HuH-7 (cell line): ENCODE measurements at places on chromosomes 6 and 20.

DNA sequence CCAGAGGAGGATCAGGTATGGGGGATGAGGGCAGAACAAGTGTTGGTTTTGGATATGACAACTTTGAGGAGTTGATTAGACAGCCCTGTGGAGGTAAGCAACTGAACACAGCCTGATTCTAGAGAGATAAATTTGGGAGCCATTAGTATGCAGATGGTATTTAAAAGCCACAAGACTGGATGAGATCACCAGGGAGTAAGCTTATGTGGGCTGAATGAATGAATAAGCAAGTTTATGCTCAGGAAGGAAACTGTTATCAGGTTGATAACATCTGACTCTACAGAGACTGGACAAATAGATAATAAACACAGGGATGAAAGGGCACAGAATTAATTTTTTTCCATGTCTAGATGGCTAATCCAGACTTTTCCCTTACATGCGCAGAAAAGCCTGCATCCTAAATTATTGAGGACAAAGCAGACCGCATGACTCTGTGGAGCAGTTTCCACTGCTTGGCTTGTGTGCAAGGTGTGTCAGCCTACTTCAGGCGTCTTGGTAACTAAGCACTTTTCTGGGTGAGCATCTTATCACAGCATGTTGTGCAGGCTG is 150.6 kb downstream of the GJA10 start:
- no peak for DNase-seq

DNA sequence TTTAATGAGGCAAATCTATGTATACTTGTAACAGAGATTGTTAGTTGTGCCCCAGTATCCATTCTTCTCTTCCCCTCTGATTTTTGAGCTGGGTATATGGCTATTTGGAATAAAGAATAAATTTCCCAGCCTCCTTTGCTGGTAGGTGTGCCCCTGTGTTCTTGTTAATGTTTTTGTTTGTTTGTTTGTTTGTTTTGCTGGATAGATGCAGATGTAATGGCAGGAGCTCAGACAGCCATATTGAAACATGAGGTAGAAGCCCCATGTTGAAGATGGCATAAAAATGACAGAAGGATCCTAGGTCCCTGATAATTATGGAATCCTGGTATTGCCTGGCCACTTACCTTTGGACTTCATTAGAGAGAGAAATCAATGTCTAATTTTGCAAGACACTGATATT is 19.9 kb upstream of the FKBP5 start:
- no peak for DNase-seq

- no peak for DNase-seq
Measured at GRCh38 chr6:128474481-128474880, 45.9 kb downstream of the PTPRK start.

DNA sequence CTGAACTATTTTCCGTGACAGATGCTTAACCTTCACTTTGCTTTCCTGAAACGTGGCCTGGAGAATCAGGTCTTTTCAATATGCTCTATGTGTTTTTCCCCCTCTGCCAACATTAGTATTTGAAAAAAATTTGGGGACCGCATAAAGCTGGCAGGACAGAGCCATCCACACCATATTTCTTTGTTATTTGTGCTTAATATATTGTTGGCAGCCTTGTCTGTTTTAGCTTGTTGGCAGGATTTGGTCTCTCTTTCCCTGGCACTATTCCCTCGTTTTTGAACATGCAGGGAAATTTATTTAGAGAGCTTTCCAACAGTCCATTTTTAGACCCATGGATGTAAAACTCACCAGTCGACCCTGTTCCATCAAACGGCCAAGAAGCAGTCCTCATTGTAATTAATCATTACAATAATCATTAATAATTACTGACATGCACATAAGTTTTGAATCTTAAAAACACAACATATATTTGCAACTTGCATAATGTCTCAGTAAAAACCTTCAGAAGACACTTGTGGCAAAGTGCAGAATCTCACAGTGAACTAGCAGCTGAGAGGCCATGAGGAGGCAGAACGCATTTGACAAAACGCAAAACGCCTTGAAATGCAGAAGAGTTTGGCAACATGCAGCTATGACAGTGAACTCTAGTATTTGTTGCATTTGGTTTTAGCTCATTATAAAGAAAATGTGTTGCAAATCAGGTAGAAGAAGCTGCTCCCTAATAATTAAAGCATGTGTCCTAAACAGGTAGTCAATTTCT is 514.2 kb downstream of the C6orf118 start:
- no peak for DNase-seq

- no peak for DNase-seq
Measured at GRCh38 chr6:129767776-129768485, 58.0 kb upstream of the ARHGAP18 start.

GRCh38 chr6:124490122-124490521 is 472.1 kb upstream of the RNF217 start:
- no peak for DNase-seq

GRCh38 chr20:49768204-49769047 is 44.2 kb upstream of the SLC9A8 start:
- DNase-seq, result peak; percentile 66

- DNase-seq, result no peak
Measured at GRCh38 chr20:50496773-50497385, 13.3 kb upstream of the PTPN1 start.

- no peak for DNase-seq
Measured at GRCh38 chr6:25389471-25389870, 110.3 kb downstream of the CARMIL1 start.

GRCh38 chr20:61815678-61816077 is 250.0 kb downstream of the TAF4 start:
- no peak for DNase-seq

DNA sequence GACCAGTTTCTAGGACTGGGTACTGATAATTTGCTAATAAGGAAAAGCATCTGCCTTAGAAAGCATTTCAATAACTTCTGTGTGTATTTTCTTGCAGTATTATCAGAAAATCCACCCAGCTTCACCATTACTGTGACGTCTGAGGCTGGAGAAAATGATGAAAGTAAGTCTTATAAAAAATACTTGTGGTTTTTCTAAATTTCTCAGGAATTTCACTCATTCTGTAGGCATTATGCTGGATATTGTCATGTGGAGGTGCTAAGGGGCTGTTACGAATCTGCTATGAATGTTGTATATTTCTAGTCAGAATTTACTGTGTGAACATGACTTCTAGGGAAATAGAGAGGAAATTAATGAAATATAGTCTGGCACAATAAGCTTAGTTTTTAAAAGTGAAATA is 8.9 kb downstream of the RWDD1 start:
- DNase-seq, result no peak

GRCh38 chr6:156620331-156620730 is 156.8 kb upstream of the ARID1B start:
- no peak for DNase-seq

DNA sequence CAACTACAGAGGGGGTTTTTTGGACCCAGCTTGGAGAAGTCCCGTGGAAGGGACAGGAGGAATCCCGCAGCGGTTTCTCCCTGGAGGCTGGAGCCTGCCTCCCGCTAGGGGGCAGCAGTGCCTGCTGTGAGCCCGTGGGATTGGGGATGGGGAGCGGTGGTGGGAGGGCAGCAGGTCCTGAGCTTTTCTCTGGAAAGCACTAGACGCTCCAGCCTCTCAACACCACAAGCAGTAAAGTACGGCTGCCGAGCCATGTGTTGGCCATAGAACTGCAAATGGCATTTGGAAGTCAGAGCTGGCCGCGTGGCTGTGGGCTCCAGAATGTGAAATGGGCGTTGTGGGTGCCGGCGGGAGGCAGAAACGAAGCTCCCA is 47.8 kb downstream of the GMPR start:
- DNase-seq, result peak; percentile 80

GRCh38 chr6:34073540-34073939 is 72.3 kb downstream of the GRM4 start:
- DNase-seq, result no peak

GRCh38 chr6:169723991-169724493 is 258 bp downstream of the PHF10 start:
- DNase-seq, result peak; percentile 39

GRCh38 chr20:57417051-57417689 is 26.0 kb downstream of the RBM38 start:
- no peak for DNase-seq

DNA sequence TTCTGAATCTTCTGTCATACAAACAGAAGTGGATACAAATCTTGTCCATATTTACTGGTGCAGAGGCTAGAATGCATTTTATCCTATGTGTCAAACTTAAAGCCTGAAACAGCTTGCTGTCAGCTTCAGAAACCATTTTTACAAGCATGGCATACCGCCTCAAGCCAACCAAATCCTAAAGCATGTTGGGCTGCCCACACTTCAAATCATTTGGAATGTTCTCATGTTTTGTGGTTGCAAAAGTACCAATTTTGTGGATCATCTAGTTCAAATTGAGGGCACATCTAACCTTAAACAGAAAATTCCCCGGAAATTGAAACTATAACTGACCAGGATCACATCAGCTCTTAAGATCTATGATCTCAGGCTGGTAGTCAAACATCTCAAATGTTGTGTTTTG is 3.2 kb downstream of the GPR63 start:
- DNase-seq, result no peak

GRCh38 chr20:19943061-19943521 is 74.1 kb upstream of the NAA20 start:
- DNase-seq, result no peak

DNA sequence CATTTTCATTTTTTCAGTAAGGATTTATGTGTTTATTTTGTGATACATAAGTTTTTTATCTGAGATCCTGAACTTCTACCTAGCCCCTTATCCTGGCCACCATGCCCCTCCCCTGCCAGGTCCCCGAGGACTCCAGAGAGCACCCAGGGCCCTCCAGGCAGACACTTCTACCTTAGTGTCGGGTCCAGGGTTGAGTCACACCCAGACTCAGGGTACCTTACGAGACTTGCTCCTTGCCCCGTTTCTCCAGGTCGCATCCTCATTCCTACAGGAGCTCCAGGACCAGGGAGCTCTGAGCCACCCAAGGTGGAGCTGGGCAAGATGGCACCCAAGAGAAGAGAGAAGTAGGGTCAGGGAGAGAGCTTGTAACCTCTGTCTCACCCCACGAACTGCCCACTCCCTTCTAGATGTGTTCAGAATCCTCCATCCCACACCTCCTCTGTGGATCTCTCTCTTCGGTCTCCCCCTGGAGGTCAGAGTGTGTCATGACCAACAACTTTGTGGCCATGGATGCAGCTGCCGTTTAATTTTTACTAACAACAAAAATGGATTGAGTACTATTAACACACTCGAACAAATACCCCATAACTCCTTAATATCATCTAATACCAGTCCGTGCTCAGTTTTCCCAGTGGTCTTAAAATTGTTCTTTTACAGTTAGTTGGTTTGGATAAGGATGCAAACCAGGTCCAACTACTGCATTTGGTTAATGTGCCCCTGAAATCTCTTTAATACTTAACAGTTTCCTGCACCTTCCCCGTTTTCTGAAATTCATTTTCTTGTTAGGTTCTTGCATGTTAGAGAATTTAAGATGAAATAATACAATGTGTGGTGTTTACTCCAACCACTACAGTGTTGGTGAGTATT is 130.6 kb upstream of the INSM1 start:
- DNase-seq, result peak; percentile 86

DNA sequence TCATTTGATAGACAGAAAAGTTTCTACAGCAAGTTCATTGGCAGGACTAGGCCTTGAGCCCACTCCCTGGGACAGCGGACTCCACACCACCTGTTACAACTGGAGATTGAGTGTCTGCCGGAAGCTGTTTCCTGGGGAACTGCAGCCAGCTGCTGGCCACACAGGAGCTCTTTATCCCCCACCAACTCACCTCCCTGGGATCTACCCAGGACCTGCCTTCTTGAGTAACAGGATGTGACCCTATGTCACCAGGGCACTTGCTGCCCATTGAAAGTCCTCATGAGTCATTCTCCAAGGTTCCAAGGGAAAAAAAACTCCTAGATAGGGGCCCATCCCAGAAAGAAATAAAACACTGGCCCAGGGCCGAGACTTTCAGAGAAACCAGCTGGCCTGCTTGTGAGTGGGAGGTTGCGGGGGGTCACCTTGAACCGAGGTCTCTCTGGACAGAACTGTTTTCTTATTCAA is 37.4 kb upstream of the SLC9A8 start:
- DNase-seq, result peak; percentile 64

DNA sequence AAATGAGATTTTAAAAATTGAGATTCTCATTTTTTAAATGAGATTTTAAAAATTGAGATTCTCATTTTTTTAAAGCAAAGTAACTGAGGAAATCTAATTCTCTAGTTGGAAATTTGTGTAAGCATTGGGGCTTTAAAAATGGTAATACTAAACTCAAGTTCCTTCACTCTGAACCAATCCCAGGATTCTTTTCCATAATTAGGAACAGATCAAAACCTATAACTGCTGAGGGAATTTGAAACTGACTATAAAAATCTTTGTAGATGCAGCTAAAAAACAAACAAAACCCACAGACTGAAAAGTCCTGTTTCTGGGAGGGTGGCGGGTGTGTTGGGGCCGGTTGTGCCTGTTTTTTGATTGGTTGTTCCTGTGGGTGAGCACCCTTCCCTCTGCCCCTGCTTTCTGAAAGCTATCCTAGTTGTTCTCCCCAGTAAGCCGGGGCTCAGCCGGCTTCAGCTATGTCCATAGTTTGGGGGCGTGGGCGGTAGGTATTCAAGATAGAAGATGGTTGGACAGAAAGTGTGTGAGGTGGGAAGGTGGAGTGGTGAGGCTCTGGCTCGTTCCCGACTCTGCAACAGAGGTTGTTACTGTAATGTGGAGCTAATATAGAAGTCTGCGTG is 49.3 kb downstream of the GFRA4 start:
- DNase-seq, result no peak
